Suprapubic skin (tissue), 4 donors: ENCODE measurements at places on chromosomes 3 and 15.

GRCh38 chr3:120661106-120661905, 20.7 kb downstream of the HGD start:
- no peak for DNase-seq

DNA sequence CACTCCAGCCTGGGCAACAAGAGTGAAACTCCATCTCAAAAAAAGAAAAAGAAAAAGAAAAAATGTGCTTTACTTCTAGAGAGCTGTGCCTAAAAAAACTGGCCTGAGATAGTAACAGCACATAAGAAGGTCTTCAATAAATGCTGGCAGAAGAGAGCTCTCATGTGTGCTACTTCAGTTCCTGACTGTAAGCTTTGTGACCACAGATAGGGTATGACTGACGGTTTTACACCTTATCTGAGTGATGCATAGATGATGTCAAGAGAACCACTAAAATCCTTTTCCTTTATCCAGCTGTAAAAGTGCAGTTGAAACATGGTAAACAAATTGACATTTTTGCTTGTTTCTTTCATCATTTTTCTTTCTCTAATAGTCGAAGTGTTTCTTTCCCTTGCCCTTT, 127.9 kb downstream of the C3orf70 start:
- DNase-seq: no peak

DNA sequence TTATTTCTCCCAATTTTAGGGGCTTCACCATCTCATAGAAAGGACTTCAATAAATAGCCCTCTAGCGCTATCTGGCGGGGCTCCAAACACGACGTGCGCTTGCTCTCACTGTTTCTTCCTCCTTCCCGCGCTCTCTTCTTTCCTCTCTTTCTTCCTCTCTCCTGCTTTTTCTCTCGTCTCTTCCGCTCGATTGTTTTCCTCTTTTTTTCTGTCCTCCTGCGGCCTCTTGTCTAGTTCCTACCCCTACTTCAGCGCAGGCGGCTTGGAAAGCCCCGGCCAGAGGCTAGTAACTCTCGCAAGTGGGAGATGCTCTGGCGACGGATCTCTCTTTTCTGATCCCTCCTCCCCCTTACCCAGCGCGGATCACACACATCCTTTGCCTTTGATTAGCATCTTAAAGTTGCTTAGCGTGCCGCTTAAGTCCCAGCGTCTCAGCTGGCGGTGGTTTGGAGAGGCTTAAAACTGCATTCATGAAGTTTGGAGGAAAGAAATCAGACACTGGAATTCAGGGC, 6.2 kb upstream of the MEIS2 start:
- DNase-seq: no peak

DNA sequence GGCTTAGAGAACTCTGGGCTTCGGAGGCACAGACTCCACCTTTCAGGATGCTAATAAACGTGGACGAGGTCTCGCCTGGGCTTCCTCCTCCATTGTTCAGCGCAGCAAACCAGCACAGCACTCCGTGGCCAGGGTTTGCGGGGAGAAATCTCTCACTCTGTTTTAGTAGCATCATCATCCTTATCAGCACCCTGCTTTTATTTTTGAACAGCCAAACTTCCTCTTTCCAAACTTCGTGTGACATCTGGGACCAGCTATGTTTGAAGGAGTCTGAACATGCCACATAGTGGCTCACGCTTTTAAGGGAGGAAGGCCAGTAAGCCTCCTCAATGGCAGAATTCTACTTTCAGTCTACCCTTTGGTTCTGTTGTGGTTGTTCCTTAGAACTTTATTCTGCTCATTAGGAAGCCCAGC, 149.0 kb downstream of the PGPEP1L start:
- no peak for DNase-seq

GRCh38 chr3:128804017-128804810, 75.2 kb upstream of the ACAD9 start:
- no peak for DNase-seq

GRCh38 chr3:100769693-100770092, 60.4 kb downstream of the TFG start:
- no peak for DNase-seq

DNA sequence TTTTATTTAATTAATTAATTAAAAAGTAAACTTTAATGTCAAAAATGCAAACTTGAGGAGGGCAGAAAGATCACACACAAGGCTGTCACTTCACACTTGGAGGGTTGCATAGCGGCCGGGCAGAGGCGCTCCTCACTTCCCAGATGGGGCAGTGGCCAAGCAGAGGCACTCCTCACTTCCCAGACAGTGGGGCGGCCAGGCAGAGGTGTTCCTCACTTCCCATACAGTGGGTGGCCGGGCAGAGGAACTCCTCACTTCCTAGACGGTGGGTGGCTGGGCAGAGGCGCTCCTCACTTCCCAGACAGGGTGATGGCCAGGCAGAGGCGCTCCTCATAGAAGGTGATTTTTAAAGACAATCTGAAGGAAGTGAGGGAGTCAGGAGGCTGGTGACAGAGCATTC, 277.5 kb downstream of the PDCD6IP start:
- no peak for DNase-seq

DNA sequence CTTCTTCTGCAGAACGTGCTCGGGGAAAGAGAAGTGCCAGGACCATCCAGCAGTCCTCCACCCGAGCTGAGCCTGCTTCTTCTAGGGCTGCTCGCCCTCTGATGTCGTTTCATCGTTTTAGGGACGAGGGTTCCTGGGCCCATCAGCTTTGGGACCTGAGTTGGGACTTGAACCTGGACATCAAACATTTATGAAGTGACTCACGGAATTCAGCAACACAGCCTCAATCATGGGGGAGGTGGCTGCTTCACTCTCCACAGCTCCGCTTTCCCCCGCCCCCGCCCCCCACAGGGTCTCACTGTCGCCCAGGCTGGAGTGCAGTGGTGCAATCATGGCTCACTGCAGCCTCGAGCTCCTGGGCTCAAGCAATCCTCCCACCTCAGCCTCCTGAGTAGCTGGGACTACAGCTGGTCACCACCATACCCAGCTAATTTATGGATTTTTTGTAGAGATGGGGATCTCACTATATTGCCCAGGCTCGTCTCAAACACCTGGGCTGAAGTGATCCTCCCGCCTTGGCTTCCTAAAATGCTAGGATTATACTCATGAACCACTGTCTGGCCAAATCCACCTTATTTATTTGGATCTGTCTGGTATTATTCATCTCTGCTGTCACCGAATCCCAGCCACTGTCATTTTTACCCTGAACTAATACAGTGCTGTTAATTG, 725 bp upstream of the SCAMP2 start:
- DNase-seq: no peak

DNA sequence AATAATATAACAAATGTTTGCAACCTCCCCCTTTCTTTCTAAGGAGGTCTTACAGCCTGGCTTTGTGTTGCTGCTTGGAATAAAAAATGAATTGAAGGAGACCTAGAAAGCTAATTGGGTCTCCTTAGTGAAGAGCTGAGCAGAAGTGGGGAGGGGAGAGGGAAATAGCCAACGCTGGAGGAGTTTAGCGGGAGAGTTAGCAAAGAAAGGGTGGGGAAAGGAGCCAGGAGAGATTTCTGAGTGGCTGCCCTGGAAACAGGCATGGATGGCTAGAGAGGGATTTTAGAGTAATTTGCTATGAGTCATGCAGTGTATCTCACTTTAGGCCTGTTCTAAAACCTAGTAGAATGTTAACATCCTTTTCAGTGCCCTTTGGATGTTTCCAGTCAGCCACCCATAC, 45.2 kb upstream of the PFN2 start:
- DNase-seq: no peak

GRCh38 chr3:72408983-72409779, 439.1 kb downstream of the SHQ1 start:
- DNase-seq: no peak

- DNase-seq: no peak
Measured at GRCh38 chr15:99764522-99764921, 31.3 kb upstream of the LYSMD4 start.

DNA sequence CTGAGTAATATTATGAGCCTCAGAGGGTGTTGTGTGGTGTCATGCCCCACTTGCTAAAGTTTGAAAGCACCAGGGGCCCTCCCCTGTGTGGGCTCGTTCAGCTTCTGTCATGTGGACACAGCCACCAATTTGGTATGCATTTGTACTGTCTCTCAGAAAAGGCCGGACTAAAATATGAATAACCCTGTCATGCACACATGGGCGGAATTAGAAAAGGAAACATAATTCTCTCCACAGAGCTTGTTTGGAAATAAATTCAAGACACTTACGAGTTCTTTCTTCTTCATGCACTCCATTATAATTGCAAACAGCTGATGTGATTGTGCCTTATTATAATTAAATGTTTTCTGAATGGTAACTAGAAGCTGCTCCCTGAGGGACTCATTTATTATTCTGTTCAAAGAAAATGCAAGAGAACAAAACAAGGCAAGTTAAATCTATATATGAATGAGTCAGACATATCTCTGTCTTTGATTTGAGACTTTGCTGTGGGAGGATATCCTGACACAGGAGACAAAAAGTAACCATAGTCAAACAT, 39.1 kb downstream of the TRPM1 start:
- no peak for DNase-seq

DNA sequence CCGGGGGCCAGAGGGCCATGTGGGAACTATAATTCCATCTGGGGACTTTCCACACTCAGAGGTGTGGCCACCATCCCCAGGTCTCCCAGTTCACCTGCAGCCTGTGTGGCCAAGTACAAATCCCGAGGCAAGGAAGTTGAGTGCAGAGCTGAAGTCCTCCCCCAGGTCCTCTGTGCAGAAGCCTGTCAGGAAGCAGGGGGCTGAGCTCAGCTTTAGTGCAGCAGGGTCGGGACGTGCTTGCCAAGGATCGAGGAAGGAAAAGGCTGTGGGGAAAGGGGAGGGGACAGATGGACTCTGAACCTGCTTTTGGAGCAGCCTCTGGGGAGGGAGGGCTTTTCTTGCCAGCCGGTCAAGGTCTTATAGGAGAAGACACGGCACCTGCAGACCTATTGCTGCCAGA, 67.7 kb downstream of the CHRNA7 start:
- no peak for DNase-seq

- DNase-seq: no peak
Measured at GRCh38 chr3:18030371-18030870, 288.0 kb upstream of the TBC1D5 start.

GRCh38 chr15:51335538-51336410, 2.6 kb downstream of the CYP19A1 start:
- DNase-seq: no peak

GRCh38 chr3:17039594-17039993, 154.8 kb downstream of the PLCL2 start:
- DNase-seq: no peak

- DNase-seq: no peak
Measured at GRCh38 chr3:187807086-187807862, 62.0 kb upstream of the BCL6 start.

- DNase-seq: no peak
Measured at GRCh38 chr3:196774191-196774820, 34.6 kb downstream of the PAK2 start.

- DNase-seq: no peak
Measured at GRCh38 chr3:110808630-110809029, 263.0 kb upstream of the NECTIN3 start.

DNA sequence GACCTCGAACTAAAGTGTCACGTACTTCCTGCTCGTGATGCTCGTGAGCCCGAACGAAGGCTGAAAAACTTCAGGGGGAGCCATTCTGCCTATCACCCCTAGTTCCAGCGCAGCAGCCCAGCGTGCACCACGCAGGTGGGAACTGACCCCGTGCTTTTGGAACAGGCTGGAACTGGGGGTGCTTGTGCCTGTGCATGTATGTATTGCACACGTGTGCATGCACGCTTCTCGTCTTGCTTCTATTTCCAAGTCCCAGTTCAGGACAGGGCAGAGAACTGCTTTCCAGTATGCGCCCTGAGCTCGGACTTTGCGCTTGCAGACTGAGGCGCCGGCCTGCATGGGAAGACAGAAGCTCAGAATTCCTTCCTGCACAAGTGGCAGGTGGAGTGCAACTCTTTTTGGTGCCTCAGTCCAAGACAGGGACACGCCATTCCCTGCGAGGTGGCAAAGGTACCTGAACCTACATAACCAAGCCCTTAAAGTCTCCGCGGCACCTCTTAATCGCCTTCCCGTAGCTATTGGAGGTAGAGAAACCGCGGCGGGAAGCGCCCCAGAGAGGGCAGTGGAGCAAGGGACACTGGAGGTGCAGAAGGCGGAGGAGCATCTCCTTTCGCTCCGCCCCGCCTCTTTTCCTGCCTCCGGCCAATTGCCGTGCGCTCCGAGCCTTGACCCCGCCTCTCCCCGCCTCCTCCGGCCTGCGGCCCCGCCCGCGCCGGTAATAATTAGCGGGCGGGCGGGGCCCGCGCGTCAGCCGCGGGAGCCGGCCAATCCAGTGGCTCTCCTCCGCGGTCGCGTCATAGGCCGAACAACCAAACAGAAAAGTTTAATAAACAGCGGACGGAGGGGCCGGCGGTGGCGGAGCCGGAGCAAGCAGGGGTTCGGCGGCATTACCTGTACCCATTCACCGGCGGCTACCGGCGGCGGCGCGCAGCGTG, at the start of gene ZFAND6:
Gene ZFAND6 (plus strand): TSS at position 826 of the 935 bp plus-strand sequence. CDS start 60,669 bp downstream, outside the sequence.
- DNase-seq: peak; percentile 96

GRCh38 chr15:42549032-42549491, 424 bp downstream of the HAUS2 start:
- no peak for DNase-seq

GRCh38 chr15:22811640-22812039, 25.2 kb downstream of the NIPA1 start:
- DNase-seq: peak; percentile 40

GRCh38 chr15:77528968-77529319, 103.8 kb downstream of the LINGO1 start:
- no peak for DNase-seq

- no peak for DNase-seq
Measured at GRCh38 chr15:42808913-42809312, 72.0 kb upstream of the CDAN1 start.

DNA sequence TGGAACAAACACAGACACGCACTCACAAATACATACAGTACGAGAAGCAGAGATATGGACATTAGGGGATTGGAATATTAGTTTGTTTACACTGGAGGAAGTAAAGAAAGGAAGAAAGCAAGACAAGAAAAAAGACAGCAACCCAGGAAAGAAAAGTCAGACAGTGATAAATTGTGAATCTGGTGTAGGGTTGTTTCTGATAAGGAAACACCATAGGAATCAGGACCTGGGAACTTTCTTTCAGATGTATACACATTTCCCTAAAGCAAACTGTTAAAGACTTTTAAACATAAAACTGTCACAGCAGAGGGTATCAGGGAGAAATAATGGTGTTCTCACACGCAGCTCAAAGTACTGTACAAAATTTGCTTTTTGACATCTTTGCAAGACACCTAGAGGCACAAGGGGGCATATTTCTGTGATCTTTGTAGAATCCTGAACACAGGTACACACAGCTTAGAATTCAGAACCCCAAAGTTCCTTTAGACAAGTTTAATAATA, 153.7 kb downstream of the TUSC7 start:
- DNase-seq: no peak

DNA sequence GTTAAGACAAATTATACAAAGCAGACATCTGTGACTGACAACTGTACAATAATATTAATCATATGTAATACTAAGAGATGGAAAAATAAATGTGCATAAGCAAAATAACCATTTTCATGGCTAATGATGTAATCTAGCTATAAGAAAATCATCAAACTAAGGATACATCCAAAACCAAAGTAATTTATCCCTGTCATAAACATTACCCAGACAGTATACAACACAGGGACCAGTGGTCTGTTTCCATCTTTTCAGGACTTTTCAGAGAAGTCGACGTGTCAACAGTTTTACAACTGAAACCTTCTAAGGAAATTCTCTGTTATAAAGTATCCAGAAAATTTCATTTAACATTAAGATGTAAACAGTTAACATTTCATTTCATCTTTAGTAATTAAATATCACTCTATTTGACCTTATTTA, 11.0 kb downstream of the THBS1 start:
- DNase-seq: no peak

- DNase-seq: no peak
Measured at GRCh38 chr3:167941234-167941995, 154.3 kb downstream of the GOLIM4 start.
